Immature natural killer cell (primary cell): ENCODE measurements at places on chromosomes 12 and 14.

- H3K4me1 ChIP-seq = no peaks in the 10 kb centered on the region
- peaks cover 6% of the 10 kb centered on the region for H3K27me3 ChIP-seq
- peak overlapping the region; percentile 29 for H3K4me3 ChIP-seq
- DNase-seq = no peak
- peak overlapping the region; percentile 71 for H3K27ac ChIP-seq
- peaks cover 64% of the 10 kb centered on the region for H3K36me3 ChIP-seq
These were observed 21.4 kb downstream of the KLRK1 start for GRCh38 chr12:10368206-10369171.

- peaks cover 4% of the 10 kb centered on the region for H3K36me3 ChIP-seq
- H3K4me3 ChIP-seq = no peak overlapping the region
- no peak overlapping the region for H3K27ac ChIP-seq
- H3K4me1 ChIP-seq = no peaks in the 10 kb centered on the region
These were observed 48.0 kb upstream of the ARID2 start for GRCh38 chr12:45681465-45681864.

DNA sequence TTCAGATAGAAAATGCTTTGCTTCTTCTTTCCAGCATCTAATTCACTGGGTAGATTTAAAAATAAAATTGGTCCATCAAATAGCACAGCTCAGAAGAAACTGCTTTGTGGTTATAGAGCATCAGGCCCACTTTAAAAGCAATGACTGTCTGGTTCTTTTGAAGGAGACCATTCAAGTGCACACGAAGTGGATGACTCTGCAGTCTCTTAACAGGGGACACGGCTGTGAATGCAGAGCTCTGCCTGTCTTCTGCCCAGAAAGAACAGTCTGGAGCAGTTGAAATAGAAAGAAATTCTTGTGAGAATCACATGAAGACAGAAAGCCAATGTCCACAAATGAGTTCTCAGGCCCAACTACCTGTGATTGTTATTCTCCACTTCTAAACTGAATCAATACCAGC is 138.7 kb upstream of the PLEKHA5 start:
- no peak overlapping the region for H3K4me3 ChIP-seq
- no peaks in the 10 kb centered on the region for H3K36me3 ChIP-seq
- H3K27ac ChIP-seq = no peak overlapping the region
- DNase-seq = no peak

GRCh38 chr14:89214221-89214965 is 202.6 kb downstream of the FOXN3 start:
- peaks cover 21% of the 10 kb centered on the region for H3K4me1 ChIP-seq
- peaks cover 3% of the 10 kb centered on the region for H3K27me3 ChIP-seq
- H3K27ac ChIP-seq = no peak overlapping the region
- DNase-seq = no peak
- no peak overlapping the region for H3K4me3 ChIP-seq
- H3K36me3 ChIP-seq = peaks cover 9% of the 10 kb centered on the region

DNA sequence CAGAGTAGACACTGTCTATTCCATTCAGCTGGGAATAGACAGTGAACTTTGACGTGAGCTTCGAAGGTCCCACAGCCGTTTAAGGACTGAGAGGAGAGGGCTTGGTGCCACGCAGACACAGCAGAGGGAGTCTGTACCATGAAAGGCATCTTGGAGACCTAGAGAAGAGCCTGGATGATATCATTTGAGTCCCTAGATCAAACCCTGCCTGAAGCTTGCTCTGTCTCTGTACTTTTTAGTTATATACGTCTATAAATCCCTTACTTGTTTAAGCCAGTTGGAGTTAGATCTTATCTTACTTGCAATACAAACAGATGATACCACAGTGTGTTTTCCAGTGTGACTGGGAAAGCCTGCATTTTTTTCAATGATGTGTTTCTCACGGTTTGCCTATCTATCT is 128.9 kb upstream of the RTL1 start:
- H3K27ac ChIP-seq = no peak overlapping the region
- H3K4me3 ChIP-seq = no peak overlapping the region
- no peak for DNase-seq
- H3K36me3 ChIP-seq = no peaks in the 10 kb centered on the region
- no peaks in the 10 kb centered on the region for H3K4me1 ChIP-seq
- peaks cover 4% of the 10 kb centered on the region for H3K27me3 ChIP-seq
